ENCODE measurements at places on chromosomes 6 and 20.

DNA sequence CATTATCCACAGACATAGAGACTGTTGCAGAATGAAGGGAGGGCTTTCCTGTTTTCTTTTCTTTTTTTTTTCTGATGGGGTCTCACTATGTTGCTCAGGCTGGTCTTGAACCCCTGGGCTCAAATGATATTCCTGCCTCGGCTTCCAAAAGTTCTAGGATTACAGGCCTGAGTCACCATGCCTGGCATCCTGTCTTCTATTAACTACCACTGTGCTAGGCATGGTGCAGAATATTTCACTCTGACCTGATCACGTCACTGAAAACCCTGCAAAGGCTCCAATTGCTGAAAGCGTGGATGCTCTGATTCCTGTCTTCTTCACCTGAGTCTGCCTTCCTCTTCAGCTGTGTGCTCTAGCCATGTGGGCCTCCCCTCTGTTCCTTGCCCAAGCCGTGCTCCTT lies 8.5 kb upstream of the DNMT3B start:
- DNase-seq: no peak

DNA sequence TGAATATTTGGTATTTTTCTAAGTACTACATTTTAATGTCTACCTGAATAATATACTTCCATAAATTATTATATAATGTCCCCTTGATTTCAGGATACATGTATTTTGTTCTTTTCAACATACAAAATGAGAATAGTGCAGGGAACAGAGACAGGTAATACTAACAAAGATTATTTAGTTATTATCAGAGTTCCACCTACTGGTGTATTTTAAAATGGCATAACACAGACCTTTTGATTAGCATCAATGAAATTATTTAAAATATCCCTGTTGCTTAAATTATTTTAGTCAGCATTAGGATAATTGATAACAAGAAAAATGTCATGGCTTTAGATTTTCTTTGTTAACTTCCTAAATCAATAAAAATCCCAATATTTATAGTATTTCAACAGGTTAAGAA lies 184.0 kb downstream of the PRDM13 start:
- DNase-seq: no peak

GRCh38 chr20:12717061-12717460 lies 291.7 kb upstream of the SPTLC3 start:
- DNase-seq: no peak

DNA sequence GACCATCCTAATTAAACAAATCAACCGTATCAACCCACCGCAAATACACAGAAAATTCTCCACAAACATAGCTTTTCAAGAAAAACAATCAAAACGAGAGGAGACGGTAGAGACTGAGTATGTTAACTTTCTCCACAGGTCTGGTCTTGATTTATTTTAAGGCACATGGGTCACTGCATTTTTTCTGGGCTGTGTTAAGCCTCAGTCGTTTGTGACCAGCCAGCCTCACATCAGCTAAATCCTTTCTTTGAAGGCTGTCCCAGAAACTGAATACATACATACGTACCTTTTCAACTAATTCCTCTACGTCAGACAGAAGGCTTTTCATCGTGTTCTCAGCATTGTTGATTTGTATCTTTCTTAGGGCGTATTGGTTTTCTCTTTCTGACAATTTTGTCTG lies 69.4 kb downstream of the LAMA4 start:
- DNase-seq: no peak

GRCh38 chr20:1376007-1376406 lies 16.8 kb downstream of the FKBP1A start:
- no peak for DNase-seq

- DNase-seq: no peak
These were observed 43.0 kb downstream of the GOPC start for GRCh38 chr6:117559299-117559698.

GRCh38 chr6:134539865-134540323 lies 222.0 kb upstream of the SGK1 start:
- no peak for DNase-seq

- no peak for DNase-seq
These were observed 196.1 kb downstream of the JARID2 start for GRCh38 chr6:15441981-15442380.

DNA sequence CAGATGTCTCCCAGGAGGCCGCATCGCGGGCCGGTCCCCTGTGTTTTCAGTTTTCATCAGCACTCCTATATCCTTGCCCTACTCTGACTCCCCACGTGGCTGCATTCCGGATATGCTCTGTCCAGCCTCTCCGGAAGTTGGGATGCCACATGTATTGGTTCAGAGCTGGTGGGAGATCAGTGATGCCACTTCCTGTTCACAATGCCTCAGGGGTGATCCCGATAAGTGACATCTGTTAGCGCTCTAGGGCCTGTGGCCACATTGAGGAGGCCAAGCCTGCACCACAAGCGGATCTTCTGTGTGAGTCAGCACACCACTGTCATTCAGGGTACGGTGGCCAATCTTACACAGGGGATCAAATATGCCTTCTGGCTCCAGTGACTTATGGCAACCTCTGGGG lies 57.8 kb downstream of the PPP1R3G start:
- DNase-seq: no peak

DNA sequence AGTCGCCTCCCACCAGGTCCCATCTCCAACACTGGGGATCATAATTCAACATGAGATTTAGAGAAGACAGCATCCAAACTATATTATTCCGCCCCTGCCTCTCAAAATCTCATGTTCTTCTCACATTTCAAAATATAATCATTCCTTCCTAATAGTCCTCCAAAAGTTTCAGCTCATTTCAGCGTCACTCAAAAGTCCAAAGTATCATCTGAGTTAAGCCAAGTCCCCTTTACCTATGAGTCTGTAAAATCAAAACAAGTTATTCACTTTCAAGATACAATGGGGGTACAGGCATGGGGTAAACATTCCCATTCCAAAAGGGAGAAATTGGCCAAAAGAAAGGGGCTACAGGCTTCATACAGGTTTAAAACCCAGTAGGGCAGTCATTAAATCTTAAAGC lies 39.5 kb upstream of the SUMO4 start:
- no peak for DNase-seq

- no peak for DNase-seq
These were observed 955 bp upstream of the SLC26A8 start for GRCh38 chr6:36025260-36025931.

- DNase-seq: no peak
These were observed 731 bp downstream of the TUBB2B start for GRCh38 chr6:3226481-3227362.

- DNase-seq: no peak
These were observed 250.1 kb downstream of the TBX18 start for GRCh38 chr6:84514089-84514971.

- no peak for DNase-seq
These were observed 20.4 kb downstream of the RNF217 start for GRCh38 chr6:124982669-124983068.

- no peak for DNase-seq
These were observed 35.0 kb upstream of the ID1 start for GRCh38 chr20:31570021-31570463.

- DNase-seq: no peak
These were observed 98.1 kb upstream of the THEMIS start for GRCh38 chr6:127998985-127999384.

- no peak for DNase-seq
These were observed 73.3 kb upstream of the TOP1 start for GRCh38 chr20:40955326-40955725.

DNA sequence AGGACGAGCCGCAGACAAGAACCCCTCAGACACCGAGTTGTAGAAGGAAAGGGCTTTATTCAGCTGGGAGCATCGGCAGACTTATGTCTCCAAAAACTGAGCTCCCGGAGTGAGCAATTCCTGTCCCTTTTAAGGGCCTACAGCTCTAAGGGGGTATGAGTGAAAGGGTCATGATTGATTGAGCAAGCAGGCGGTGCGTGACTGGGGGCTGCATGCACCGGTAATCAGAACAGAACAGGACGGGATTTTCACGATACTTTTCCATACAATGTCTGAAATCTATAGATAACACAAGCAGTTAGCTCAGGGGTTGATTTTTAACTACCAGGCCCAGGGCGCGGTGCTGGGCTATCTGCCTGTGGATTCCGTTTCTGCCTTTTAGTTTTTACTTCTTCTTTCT lies 226.4 kb upstream of the PLCB4 start:
- DNase-seq: no peak

GRCh38 chr20:20410678-20411077 lies 42.8 kb downstream of the INSM1 start:
- no peak for DNase-seq

DNA sequence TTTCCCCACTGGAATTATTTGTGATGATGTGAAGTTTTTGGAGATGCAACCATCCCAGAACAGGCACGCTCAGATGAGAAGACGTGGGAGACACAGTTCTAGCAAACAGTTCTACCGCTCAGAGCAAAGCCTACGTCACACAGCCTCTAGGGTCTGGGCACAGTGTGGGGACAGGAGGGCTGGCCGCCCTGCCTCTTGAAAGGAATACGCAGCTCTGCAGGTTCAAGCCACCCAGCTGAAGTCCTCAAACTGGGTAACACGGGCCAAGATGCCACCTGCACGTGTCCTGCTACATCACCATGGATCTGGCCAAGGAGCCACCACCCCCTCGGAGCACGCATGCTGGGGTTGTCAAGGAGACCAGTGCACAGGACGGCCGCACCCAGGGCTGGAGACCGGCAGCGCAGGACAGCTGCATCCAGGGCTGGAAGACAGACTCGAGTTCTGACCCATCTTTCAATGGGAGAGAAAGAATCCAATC lies 75.0 kb downstream of the NOL4L start:
- DNase-seq: no peak

DNA sequence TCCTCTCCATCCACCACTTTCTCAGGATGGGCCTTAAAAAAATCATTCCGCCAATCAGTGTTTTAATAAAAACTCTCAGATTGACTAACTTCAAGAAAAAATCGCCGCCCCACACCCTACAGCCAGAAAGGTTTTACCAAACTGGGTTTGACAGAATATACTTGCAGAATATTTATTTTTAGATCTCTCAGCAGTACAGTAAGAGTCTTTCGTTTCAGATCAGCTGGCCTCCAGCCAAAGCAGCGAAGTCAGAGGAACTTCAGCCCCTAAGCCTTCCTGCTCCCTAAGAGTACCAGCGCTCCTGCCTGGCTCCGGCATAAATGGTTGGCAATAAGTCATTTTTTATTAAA lies 24.7 kb downstream of the TBC1D7 start:
- DNase-seq: no peak

DNA sequence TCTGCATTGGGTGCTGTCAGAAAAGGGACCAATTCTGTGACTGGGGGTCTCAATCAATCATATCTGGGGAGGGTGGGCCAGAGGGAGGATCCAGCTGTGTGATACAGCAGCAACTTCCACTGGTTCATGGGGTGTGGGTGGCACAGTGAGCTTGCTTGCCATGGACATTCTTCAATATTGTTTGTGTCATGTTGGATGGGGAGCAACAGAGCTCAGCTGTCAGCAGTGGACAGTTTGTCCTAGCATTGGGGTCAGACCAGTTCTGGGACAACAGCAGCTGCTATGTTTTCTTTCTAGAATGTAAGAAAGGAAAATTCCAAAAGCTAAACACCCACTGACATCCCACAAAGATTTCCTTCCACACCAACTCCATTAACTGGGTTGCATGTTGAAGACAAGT lies 221.9 kb upstream of the CDH4 start:
- no peak for DNase-seq

GRCh38 chr6:170251776-170252571 lies 38.9 kb downstream of the DLL1 start:
- DNase-seq: no peak

- no peak for DNase-seq
These were observed 1.3 kb upstream of the RUNX2 start for GRCh38 chr6:45326698-45327417.

- no peak for DNase-seq
These were observed 11.0 kb upstream of the HDGFL1 start for GRCh38 chr6:22558288-22558882.

DNA sequence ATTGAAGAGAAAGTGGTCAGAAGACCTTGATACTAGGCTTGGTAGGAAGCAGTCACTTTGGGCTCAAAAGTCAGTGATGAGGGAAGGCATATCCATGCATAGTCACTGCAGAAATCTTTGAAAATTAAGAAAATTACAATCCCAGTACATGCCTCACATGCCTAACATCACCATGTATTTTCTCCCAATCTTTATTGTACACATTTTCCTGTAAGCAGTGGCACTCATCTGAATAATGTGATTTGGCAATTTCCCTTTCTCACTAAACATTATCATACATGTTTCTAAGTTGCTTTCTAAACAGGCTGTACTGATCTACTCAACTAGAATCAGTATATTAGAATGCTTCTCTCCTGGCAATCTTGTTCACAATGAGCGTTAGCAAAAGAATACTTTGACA lies 280.7 kb upstream of the SUPT3H start:
- DNase-seq: no peak

DNA sequence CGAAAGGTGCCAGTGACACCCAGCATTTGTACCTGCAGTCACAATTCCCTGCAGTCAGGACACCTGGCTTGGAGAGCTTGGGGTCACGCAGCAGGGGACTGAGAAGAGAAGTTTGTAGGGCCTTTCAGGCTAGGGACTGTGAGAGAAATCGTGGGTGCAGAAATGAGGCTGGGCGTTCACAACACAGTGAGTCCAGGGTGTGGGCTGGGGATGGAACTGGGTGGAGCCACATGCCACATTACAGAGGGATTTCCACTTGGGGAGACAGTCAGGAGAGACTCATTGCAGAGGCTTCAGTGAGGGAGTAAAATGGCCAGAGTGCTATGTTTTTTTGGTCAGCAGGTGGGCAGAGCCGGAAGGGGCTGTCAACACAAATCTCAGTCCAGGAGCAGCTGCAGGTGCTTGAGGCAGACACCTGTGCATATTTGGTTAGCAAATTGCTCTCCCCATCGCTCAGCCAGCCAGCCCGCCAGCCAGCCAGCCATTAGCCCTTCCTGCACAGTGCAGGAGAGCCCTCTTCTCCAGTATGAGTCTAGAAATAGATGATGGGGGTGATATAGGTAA lies 7.4 kb downstream of the ITPR3 start:
- no peak for DNase-seq

DNA sequence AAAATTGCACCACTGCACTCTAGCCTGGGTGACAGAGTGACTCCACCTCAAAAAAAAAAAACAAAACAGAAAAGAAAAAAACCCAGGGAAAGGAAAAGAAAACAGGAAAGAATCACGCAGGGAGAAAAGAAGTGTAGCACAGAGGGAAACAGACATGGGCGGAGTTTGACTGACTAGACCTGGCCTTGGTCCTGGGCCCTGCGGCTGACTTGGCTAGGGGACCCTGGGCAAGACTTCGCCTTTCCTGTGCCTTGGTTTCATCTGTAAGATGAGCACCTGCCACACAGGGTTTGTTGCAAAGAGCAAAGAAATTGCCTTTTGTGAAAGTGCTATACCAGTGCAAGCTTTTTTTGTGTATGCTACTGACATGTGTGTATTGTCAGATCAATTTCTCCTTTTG lies 71.3 kb upstream of the KCNG1 start:
- DNase-seq: no peak
